DMS 273 treated with DMSO at 0.1 percent for 48 hours (cell line): ENCODE measurements at places on chromosomes 12 and 14.

- peak; percentile 56 for DNase-seq
Observed at GRCh38 chr14:80628547-80628946, 313.0 kb downstream of the CEP128 start.

DNA sequence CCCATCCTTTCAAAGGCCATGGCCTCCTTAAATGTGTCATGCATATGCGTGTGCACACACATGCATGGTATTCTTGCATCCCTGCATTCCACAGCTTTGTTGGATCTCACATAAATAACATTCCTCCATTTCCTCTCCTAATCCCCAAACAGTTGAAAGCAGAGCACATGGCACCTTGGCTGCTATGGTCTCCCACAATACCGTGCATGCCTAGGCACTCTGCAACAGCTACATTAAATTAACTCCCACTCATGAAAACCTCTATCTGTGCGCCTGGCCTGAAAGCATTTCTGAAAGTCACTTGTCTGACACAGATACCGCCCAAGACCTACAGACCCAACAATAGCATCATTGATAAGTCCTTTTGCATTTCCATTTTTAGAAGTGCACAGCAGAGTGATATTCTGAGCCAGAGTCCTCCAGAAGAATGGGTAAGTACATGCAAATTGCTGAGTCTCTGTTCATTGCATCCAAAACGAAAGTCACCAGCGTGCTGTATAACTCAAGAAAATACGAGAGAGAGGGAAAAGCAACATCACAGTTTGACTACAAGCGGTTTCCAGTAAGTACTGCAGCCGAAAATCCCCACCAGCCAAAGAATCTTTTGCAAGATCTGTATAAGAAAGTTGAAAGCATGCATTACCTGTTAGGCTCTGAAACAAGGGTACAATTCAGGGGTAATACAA lies 436 bp downstream of the ASB2 start:
- DNase-seq = no peak

DNA sequence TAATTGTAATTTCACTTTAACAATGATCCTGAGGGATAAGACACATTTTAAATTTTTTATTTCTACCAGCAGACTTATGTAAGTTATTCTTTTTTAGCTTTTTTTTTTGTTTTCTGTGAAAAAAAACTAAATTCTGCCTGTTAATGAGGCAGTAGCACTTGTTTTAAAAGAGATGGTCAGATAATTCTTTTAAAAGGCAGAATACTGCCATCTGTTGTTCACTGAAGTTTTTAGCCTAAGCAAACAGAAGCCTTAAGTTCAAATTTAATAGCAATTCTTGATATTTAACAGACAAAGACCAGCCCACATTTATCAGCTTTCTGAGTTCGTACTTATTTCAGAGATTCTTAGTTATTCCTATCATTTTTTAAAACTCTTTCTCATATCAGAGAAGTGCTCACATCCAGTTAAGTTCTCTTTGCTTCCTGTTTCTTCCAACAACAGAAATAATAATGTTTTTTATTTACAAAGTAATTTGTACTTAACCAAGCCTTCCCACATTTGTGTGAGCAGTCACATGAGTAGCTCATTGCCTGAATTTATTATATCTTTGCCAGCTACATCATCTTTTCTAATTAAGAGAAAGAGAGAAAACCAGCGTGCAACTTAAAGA lies 93.4 kb upstream of the SLCO1C1 start:
- DNase-seq = no peak

DNA sequence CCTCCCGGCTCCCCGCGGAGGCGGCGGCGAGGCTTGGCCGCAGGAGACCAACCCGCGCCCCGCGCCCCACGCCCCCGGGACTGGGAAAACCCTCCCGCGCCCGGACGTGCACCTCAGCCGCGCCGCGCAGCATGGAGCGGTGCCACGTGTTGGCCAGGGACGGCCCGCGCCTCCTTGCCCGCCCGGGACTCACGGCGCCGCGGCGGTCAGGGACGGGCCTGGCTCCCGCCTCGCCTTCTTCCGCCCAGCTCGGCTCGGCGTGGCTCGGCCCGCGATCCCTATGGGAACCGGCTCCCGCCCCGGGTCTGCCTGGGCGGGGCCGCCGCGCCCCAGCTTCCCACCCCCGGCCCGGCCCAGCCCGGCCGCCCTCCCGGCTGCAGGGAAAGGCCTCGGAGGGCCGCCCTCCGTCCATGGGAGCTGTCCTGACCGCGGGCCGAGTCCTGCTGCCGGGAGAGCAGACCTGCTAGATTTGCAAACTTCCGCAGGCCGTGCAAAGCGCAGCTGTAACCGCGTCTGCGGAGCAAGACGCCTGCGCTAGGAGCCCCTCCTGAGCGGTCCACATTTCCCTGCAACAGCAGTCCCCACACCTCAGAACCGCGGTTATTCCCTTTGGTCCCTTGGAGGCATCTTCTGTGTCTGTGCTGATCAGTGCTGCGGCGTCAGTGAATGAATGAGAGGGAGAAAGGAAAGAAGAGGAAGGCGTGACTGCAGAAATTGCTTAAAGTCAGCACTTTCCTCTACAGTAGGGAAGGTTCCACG lies at the start of gene CDKL1:
TSS of gene CDKL1 (minus strand) at position 251 of the 759 bp plus-strand sequence. CDS start 1,013 bp downstream, outside the sequence.
- peak; percentile 66 for DNase-seq

DNA sequence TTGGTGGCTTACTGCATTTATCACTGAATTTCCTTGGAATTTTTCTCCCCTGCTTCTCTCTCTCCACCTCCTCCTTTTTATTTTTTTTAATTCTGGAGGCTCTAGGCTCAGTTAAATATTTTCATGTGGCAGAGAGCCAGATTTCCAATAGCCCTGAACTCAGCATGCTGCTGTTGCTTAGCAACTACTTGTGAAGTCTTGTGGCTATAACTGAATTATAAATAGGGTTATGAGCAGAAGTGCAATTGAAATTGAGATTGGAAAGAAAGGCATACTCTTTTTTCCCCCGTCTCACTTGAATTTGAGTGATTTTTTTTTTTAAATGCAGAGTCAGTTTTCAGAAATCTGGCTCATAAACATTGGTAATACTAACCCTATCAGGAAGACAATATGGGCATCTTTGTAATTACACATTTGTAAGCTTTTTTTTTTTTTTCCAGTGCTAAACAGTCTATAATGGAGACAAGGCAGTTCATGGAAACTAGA lies 38.3 kb downstream of the ATF7IP start:
- peak; percentile 68 for DNase-seq

DNA sequence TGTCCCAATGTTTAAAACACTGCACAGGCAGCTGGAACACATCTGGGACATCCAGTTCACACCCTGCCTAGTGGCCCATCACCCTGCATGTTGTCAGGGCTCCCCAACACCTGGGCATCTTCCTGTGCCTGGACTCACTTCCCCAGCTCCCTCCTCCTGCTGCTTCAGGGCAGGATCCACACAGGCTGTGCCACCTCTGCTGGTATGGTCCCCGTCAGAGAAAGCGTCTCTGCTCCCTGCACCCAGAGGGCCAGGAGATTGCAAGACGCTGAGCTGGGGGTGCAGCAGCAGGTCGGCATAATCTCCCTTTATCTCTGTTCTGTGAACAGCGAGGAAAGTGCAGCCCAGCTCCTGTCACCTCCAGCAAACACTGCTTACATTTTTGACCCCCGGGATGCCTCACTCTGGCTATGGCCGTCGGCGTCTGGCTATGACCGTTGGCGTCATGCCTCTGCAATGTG lies 124.3 kb downstream of the ADGRD1 start:
- DNase-seq = no peak

GRCh38 chr12:21330682-21331253 lies 3.9 kb downstream of the SLCO1A2 start:
- DNase-seq = no peak

DNA sequence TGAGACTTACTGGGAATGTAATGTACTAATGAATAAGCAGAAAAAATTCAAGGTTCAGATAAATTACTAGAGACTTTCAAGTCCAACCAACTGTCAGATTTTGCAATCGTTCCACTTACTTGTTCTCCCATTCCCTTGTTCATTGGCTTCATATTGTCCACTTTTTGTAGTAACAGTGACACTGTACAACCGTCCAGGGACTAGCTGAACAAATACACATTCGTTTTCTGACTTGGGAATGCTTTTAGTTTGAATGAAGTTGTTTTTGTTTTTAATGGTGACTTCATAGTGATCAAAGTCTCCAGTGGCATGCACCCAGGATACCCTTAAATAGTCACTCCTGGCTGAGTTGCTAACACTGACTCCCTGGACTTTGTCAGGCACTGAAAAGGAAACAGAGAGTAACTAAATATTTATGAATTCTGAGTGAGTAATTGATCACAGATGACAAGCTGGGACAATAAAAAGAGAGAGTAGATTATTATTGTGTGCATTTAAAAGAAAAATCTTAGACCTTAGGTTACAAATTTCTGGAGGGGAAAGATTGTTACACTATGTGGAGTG lies 65.4 kb downstream of the PTPRB start:
- no peak for DNase-seq

- DNase-seq = no peak
Observed at GRCh38 chr12:267581-268482, 5.2 kb upstream of the SLC6A13 start.

- peak; percentile 29 for DNase-seq
Observed at GRCh38 chr14:36091096-36091495, 85.4 kb downstream of the PTCSC3 start.

DNA sequence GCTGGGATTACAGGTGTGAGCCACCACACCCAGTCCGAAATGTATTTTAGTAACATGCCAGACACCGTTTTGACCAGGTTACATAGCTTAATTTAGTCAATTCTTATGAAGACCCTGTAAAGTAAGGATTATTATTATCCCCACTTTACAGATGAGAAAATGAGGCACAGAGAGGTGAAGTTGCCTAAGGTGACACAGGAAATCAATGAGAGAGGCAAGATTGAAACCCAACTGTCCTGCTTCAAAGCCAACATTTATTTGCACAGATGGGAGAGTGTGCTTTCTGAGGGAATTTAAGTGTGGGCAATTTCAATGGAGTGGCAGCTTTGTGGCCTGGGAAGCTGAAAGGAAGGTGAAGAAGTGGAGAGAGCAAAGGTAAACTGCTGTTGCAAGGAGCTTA lies 19.1 kb upstream of the EPS8 start:
- no peak for DNase-seq

- DNase-seq = peak; percentile 65
Observed at GRCh38 chr12:32399370-32400113, at the start of gene FGD4. Gene FGD4 (plus strand): TSS chr12:32399558.

- no peak for DNase-seq
Observed at GRCh38 chr12:124445121-124445718, 122.2 kb downstream of the NCOR2 start.

DNA sequence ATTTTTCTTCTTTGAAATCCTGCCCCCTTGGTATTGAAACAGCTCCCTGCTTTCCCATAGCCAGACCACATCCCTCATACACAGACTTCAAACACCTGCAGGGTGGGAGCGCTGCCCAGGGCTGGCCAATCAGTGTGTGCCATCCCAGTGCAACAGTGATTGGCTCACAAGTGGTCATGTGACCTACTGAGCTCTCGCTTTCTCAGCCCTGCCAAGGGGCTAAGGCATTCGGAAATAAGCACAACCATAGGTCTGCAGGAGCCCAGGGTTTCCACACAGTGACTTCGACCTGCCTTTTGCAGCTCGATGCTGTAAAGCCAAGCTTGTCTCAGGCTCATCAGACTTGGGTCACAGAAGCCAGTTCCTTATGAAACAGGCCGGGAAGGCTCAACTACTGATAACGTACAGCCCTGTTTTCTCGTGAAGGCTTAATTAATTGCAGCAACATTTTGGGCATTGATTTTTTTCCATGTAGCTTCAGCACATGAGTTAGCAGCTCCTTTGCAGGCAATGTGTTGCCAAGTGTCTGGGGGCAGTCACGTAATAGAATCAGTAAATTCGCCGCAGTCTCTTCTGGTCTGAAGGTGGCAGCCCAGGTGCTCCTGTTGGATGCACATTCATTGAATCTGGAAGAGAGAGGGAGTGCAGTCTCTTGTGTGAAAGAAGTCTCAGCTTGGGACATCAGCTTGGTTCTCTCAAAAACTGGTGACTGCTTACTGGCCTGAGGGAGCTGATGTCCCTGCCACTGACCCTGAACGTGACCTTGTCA lies 1091.8 kb downstream of the AACS start:
- DNase-seq = no peak

DNA sequence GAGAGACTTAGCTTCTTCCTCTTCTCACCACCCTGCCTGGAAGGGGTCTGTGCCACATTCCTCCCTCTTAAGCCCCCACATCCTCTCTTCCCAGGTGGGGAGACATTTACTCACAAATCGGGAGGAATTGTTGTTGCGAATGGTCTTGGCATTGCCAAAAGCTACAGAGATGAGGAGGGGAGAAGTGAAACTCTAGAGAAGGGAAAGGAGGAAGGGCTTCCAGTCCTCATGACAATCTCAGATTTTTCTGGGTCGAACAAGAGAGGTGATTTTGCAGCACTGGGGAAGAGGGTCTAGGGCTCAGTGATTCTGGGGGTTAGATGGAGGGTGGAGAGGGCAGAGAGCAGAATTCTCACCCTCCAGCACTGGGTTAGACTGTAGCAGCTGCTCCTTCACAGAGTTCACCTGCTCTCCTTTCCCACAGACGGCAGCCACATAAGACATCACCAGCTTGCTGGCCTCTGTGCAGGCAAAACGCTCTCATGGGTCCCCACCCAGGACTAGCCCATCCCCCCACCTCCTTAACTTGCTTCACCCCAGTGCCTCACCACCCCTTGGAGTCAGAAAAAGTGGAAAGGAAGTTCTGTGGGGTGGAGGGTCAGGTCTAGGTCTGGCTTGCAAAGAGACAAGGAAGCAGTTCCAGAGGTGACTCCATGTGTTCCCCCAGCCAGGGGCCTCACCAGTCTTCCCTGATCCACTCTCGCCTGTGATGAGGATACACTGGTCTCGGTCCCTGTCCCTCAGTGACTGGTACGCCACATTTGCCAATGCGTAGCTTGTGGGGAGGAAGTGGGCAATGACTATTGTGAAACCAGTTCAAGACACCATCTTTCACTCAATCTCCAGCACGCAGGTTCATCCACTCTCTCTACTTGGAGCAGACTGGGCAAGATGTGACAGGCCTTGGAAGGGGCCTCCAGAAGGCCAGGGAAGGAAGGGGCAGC lies 2.7 kb downstream of the MYO1A start:
- no peak for DNase-seq

GRCh38 chr12:88998421-88998820 lies 353.9 kb downstream of the DUSP6 start:
- no peak for DNase-seq

DNA sequence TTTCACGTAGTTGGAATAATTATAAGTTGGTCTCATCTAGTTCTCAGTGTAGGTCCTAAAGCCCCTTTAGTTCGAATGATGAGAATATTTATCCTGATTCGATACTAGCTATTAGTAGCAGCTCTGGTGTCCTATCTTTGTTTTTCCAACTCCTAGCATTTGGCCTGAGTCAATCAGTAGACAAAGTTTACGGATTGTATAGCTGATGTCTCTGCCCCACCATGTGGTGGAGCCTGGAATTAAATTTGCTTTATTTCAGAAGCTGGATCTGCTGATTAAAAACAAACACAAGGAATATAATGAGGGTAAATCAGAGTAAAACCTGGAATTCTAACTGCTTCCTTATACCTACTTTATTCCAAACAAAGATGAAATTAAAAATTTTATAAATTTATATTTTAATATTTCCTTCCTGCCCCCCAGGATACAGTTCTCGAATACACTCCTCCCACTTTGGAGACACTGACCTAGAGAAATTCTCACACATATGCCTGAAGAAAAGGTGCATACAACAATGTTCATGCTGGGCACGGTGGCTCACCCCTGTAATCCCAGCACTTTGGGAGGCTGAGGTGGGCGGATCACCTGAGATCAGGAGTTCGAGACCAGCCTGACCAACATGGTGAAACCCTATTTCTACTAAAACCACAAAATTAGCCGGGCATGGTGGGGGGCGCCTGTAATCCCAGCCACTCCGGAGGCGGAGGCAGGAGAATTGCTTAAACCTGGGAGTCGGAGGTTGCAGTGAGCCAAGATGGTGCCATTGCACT lies 7.6 kb upstream of the BRMS1L start:
- no peak for DNase-seq
